Stomach (tissue), 19 donors: ENCODE measurements at places on chromosomes 2 and 18. TPM values are rescaled to one million over a fixed set of nuclear protein-coding genes. Genes with fewer than 3 reads are reported as not detected.

ALPP gene
- not detected for polyA plus RNA-seq

LYPD6 gene
- 0.80 TPM for polyA plus RNA-seq

CSRNP3 gene
- polyA plus RNA-seq = 0.23 TPM

FRZB gene
- polyA plus RNA-seq = 5.0 TPM

STARD6 gene
- not detected for polyA plus RNA-seq

NOL4 gene
- 0.08 TPM for polyA plus RNA-seq

DNA sequence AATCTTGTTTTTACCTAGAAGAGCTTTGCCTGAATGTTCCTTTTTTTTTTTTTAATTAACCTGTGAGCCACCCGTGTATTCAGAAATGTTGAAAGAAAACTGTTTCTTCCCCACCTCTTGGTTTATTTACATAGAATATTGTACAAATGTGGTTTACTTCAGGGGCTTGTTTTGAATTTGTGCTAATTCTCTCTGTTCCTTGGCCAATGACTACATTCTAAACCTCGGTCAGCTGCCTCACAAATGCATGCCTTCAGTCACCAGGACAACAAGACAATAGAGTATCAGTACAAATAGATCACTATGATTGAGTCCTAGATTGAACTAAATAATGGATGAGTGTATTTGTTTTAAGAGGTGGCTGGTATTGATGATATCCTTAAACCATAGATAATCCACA, 36.0 kb downstream of the AGFG1 start:
- no peak for DNase-seq

GRCh38 chr18:24157855-24158254, 19.0 kb downstream of the CABYR start:
- DNase-seq = no peak

DNA sequence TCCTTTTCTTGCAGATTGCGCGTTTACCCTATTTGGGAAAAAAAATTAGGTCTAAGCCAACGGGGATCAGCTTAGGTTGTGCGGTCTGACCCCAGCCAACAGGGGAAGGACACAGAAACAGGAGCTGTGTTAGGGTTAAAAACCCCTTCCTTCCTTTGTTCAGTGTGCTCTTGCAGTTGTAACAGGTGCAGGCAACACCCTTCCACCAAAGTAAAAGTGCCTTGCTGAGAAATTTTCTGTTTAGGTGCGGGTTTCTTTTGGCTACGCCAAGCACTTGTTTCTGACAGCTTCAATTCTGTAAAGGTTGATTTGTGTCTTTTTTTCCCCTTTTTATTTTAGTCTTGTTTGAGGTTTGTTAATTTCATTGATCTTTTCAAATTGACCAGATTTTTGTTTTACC, 92.5 kb downstream of the PTPN4 start:
- DNase-seq = no peak

- DNase-seq = no peak
Observed at GRCh38 chr18:25289001-25289631, 62.9 kb downstream of the ZNF521 start.

GRCh38 chr18:44715842-44716241, 35.2 kb downstream of the SETBP1 start:
- no peak for DNase-seq

DNA sequence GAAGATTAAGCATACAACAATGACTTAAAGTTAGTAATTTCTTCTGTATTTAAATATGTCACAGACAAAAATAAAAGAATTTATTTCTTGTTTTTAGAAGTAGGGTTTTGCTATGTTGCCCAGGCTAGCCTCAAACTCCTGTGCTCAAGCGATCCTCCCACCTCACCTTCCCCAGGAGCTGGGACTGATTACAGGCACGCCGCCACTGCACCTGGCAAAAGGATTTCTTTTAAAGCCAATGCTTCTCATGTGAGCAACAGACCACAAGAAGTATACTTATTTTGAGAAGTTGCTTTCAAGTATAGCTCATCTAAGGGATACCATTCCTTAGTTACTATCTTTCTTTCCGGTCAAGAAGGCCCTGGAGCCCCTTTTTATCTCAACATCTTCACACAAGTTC, 57.2 kb upstream of the BBS5 start:
- no peak for DNase-seq

DNA sequence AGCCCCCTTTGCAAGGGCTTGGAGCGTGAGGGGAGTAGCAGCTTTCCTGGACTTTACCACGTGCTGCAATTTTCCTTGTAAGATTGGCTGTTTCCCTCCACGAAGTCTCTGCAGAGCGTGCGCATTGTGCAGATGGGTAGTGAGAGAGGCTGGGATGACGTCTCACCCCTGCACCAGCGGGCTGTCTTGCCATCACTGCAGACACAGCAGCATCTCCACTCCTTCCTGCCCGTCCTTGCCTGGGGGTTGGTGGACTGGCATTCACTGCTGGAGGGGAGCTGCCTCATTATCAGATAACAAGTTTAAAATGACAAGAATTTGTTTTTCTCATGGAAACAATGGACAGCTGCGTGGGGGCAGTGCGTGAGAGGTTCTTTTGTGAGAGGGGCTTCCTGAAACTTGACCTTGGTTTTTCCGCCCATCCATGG, 45.3 kb upstream of the HS6ST1 start:
- no peak for DNase-seq

DNA sequence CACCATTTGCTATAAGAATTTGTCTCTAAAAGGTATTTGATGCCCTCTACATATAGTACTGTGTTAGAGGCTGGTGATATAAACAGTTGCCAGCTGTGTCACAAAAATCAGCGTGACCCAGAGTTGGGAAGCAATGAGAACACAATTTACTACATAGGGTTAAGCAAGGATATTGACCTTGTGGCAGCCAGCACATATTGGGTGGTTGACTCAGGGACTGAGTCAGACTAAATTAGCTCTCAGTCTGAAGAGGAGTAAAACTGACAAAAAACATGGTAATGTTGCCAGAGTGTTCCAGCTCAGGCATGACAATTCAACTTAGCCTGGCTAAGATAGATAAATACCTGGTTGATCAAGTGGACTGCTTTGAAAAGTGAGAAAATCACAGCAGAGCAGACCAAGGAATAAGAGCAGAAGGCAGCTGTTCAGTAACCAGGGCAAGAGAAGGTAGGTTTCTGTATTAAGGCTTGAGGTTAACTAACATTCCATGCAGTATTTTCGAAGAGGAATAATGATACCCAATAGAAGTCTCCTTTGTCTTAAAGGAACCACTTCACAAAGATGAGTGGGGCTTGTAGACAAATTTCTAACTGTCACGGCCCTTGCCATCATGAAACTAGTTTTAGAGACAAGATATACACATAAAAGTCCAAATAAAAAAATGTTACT, 108.2 kb upstream of the ERBB4 start:
- no peak for DNase-seq

DNA sequence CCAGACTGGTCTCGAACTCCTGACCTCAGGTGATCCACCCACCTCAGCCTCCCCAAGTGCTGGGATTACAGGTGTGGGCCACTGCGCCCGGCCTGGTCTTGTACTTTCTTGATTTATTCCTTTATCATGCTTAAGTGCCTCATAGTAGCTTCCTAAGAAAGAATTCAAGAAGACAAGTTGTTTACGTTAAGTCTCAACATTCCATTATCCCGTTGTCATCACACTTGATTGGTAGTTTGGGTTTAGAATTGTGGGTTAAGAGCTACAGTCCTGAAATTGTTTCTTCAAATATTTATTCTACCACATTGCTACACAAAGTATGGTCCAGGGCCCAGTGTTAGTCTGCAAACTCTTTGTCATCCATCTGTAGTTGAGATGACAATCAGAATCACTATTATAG, 194.0 kb downstream of the VWC2L start:
- no peak for DNase-seq

DNA sequence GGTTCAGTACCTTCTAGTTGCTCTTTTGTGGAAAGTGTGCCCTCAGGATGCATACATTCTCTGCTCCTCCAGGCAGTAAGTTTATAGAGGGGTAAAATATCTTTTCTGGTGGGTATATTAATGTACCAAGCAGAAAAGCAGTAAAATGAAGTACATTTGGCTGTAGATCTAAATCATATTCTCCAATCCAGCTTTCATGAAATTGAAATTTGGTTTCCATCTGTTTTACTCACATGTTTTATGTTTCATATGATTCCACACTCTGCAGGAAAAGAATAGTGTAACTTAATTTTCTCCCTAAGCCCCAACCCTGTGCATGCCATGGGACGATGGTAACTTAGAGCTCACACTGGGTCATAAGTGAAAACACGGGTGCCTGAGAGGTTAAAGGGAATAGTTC, 172.3 kb downstream of the AKAIN1 start:
- DNase-seq = no peak
